ENCODE measurements at places on chromosomes 2 and 18.

GRCh38 chr2:21924640-21925285 is 801.0 kb downstream of the TDRD15 start:
- no peak for DNase-seq

- no peak for DNase-seq
Measured at GRCh38 chr2:235898766-235899165, 269.4 kb downstream of the GBX2 start.

DNA sequence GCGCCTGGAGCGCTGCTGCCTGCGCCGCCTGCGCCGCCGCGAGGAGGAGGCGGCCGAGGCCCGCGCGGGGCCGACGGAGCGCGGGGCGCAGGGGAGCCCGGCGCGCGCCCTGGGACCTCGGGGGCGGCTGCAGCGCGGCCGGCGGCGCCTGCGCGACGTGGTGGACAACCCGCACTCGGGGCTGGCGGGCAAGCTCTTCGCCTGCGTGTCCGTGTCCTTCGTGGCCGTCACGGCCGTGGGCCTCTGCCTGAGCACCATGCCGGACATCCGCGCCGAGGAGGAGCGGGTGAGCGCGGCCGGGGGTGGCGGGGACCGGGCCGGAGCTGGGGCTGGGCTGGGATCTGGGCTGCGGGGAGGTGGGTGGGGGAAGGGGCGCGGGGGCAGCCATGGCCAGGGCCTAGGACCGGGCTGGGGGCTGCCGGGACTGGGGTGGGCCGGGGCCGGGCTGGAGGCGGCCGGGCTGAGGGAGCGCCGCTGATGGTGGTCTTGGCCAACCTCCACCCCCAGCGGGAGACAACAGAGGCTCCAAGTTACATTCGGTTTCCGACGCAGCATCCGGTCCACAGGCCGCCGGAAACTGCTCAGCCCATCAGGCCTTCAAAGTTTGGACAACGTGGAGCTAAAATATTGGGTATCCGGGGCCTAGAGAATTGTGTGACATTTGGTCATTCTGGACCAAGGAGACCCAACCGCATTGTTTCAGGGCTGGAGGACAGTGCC is 66.4 kb downstream of the KCNG2 start:
- no peak for DNase-seq

GRCh38 chr2:223563462-223563861 is 38.7 kb downstream of the SCG2 start:
- peak; percentile 24 for DNase-seq

GRCh38 chr2:24993406-24994145 is 21.8 kb upstream of the DNAJC27 start:
- DNase-seq = no peak

GRCh38 chr18:3455090-3455635 is 5.2 kb downstream of the TGIF1 start:
- DNase-seq = no peak

GRCh38 chr2:158512323-158512722 is 55.6 kb downstream of the PKP4 start:
- DNase-seq = no peak

GRCh38 chr2:69641887-69642708 is 1.4 kb downstream of the AAK1 start:
- DNase-seq = no peak

GRCh38 chr2:235195921-235196320 is 244.1 kb downstream of the SH3BP4 start:
- DNase-seq = no peak

DNA sequence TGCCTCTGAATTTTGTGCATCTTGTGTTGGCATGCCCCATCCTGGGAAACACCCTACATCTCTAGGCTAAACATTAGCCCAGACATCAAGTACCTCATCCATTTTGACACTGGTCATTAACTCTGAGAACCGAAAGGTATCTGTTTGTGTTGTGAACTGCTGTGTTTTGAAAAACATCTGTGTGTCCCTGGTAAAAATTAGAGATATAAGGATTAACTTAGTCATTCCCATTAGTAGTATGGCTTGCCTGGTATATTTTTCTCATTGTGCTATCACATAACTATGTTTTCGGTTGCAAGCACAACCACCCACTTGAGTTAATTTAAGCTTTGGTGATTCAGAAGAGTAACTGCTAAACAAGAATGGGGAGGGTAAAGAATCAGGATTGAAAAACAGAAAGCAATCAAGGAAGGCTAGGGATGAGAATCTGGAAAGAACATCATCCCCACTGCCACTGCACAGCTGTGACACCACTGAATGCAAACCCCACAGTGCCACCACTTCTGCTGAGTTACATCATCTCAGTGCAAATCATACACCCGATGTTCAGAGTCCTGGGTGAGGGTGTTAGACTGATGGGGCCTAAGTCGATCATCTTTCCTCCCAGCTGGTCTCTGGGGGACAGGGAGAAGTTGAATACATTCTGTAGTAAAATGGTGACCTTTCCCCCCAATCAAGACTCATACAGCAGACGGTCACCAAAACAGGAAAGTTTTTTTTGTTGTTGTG is 234.0 kb downstream of the EPHA4 start:
- DNase-seq = no peak

DNA sequence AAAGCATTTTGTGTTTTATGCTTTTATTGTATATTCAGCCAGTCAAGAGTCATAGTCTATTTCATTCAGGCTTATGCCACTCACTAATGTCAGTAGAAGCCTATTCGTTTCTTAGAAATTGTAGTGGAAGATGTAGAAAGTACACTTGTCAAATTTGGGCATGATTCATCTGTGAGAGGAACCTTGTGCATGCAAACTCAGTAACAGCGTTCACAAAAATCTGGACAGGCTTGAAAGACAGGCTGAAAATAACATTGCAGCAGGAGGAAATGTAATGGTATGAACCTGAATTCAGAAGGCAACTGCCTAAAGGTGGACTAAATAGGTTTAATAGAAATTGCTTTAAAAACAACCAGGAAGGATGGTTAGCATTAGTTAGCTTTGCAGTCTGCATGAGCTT is 213.5 kb downstream of the CMPK2 start:
- no peak for DNase-seq

- no peak for DNase-seq
Measured at GRCh38 chr2:10124538-10125045, 2.1 kb downstream of the RRM2 start.

- DNase-seq = peak; percentile 98
Measured at GRCh38 chr18:57434536-57435494, at the start of gene ONECUT2. TSS of gene ONECUT2 (plus strand) at chr18:57435374. CDS start at chr18:57435717, 343 bp downstream.

- no peak for DNase-seq
Measured at GRCh38 chr2:241814643-241815476, 5.9 kb downstream of the NEU4 start.

- no peak for DNase-seq
Measured at GRCh38 chr18:31274931-31275330, 43.0 kb upstream of the DSG1 start.

- no peak for DNase-seq
Measured at GRCh38 chr2:171318463-171318934, 115.3 kb downstream of the METTL8 start.

DNA sequence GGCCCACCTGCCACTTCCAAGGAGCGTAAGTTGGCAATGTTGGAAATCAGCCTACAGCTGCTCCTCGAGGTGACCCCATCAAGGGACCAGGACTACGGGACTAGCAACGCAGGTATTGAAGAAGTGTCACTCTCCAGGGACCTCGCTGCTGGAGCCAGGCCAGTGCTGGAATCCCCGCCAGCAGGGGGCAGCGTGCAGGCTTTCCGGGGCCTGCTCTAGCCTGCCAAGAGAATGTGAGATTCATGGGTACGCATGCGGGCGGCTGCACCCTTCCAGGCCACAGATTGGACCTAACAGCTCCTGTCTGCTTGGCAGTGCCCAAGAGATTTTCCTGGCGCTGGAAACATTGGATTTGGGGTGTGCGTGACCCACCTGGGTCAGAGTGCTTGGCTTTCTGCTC is 182.8 kb upstream of the RAB12 start:
- DNase-seq = no peak

DNA sequence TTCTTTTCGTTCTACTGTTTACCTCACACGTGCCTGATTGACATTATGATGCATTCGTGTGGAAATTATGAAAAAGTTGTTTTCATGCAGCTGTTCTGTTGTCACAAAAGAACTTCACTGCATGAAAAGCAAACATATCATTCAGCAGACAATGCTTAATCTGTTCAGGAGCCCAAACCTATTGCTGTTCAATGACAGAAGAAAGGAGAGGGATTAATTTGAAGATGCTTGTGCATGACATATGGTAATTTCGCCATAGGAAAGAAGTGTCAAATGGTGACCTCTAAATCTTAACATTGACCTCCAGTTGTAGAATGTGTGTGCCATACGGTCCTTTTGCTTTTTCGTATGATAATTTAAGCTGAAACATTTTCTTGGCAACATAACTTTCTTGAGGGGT is 124.5 kb downstream of the WDR7 start:
- DNase-seq = no peak

GRCh38 chr2:114685102-114685501 is 242.7 kb downstream of the DPP10 start:
- DNase-seq = no peak

DNA sequence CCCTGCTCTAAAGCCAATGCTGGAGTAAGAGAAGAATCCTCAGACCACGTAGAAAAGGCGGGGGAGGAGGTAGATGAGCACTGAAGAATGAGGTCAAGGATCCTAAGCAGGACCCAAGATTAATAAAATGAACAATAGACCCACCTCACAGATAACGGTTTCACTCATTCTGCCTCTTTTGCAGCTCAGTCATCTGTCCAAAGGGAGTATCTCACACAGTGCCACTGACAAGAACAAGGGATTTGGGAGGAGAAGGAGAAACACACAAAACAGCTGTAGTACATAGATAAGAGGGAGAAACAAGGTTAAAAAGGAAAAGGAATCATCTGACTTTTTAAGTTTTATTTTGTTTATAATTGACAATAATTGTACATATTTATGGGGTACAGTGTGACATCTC is 30.9 kb upstream of the SULT1C4 start:
- no peak for DNase-seq

DNA sequence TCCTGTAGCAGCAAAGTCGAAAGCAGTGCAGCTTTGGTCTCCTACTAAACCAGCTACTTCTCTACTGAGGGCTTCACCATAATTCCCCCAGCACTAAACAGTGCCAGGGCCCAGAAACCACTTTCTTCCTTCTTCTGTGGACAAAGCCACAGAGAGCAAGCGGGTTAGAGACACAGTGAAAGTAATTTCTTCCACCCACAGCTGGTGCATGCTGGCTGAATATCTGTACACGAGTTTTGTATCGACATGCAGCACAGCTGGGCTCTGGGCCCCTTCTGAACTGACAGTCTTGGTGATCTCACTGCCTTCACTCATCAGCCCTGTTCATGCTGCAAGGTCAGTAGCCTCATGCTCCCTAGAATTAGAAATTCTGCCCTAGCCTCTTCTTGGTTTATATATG is 74.0 kb upstream of the SULT1C3 start:
- DNase-seq = no peak

GRCh38 chr2:96470636-96471035 is 34.5 kb downstream of the NEURL3 start:
- DNase-seq = no peak

- DNase-seq = no peak
Measured at GRCh38 chr2:179854891-179855290, 6.5 kb downstream of the ZNF385B start.

DNA sequence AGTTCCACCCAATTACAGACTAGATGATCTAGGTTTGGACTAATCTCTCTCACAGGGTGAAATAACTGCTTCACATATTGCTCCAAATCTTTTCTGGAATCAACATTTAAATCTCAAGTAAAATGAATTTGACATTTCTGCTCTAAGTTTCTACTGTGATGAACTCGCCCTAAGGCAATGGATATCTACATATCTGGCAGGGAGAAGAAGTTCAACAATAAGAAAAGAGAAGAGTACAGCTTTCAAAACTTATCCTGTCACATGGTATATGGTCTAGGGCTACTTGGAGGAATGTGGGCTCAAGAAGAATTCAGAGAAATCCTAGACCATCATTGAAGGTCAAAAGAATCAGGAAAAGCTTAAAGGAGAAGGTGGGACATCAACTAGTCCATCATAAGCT is 440.2 kb downstream of the MBD2 start:
- DNase-seq = no peak

GRCh38 chr2:37052600-37053332 is 31.4 kb downstream of the HEATR5B start:
- no peak for DNase-seq

DNA sequence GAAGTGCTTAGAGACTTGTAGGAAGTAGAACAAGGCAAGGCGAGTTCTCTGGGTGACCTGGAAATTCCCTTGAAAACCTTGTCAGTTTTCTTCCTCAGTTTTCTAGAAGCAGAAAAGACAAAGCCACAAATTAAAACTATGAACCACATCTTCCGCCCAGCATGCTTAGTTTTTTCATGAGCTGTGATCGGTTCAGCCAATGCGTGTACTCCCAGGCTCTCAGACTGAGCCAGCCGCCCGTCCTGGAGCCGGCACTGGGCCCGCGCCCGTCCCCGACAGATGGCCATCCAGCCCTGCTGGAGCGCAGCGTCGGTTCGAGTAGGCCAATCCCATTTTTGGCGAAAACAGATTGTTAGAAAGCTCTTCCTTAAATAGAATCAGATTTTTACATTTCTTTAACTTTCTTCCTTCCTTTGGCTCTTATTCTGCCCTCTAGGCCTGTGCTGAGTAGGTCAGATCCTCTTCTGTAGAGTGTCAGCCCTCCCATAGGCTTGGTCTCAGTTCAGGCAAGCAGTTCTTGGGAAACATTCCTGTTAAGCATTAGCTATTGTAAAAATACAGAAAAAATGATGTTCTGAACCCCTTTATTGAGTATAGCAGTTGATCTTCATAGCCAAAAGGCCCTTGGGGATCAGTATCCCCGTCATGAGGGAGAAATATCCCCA is 112.5 kb downstream of the NCK2 start:
- no peak for DNase-seq

DNA sequence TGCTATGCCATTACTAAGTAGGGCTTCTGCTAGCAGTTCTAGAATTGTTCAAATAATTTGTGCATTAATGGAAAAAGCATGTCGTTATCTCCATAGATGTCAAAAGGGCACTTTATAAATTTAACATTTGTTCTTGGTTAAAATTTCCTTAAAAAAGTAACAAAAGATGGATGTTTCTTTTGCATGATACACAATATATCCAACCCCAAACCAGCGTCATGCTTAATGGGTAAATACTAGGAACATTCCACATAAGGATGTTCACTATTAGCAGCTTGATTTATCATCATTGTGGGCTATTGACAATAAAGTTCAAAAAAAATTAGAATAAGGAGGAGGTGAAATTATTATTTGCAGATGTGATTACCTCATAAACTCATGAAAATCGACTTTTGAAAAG is 79.7 kb downstream of the GREB1L start:
- no peak for DNase-seq

- no peak for DNase-seq
Measured at GRCh38 chr2:86234563-86235131, 35.4 kb downstream of the MRPL35 start.

DNA sequence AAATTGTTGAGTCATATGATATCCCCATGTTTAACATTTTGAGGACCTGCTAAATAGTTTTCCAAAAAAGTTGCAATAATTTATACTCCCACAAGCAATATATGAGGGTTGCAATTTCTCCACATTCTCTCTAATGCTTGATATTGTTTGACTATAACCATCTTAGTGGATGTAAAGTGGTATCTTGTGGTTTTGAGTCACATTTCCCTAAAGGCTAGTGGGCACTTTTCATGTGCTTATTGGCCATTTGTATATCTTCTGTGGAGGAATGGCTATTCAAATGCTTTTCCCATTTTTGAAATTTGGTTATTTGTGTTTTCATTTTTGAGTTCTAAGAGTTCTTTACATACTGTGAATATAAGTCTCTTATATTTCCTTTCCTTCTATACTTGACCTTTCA is 82.7 kb downstream of the SCG2 start:
- DNase-seq = no peak
